Adipocyte (in vitro differentiated cells): ENCODE measurements at places on chromosomes 4 and X.

GRCh38 chrX:39625810-39626209 is 471.9 kb downstream of the BCOR start:
- DNase-seq = no peak

GRCh38 chrX:130103605-130104004 is 6.7 kb downstream of the ELF4 start:
- DNase-seq = no peak

DNA sequence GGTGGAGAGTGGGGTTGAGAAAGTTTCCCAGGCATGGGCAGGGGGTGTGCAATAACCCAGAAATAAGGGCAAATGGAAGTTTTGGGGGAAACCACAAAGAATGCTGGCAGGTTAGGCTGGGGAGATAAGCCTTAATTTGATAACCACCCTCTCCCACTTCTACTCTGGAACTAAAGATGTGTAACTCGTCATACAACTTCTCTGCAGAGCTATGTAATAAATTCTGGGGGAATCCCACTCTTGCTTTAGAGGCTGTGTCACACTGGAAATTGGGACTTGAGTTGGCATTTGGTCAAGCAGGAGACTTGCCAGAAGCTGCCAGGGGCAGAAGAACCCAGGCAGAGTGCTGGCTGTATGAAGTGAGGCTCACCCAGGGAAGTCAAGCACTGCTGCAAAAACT is 170.9 kb upstream of the CPEB2 start:
- no peak for DNase-seq

DNA sequence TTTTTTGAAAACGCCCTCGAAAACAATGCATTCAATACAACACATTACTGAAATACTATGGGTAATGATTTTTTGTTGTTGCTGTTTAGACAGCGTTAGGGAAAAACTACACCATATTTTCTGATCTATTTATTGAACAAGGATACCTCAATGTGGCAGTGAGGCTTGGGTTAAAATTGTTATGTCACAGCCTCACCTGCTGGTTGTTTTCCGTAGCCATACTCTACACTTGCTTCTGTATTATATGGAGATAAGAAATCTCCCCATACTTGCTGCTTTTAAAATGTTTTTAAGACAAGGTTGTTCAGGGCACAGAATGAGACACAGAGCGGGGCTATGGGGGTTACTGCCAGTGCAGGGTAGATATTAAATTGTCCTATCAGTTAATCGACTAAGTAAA is 221.6 kb upstream of the FTHL17 start:
- no peak for DNase-seq

DNA sequence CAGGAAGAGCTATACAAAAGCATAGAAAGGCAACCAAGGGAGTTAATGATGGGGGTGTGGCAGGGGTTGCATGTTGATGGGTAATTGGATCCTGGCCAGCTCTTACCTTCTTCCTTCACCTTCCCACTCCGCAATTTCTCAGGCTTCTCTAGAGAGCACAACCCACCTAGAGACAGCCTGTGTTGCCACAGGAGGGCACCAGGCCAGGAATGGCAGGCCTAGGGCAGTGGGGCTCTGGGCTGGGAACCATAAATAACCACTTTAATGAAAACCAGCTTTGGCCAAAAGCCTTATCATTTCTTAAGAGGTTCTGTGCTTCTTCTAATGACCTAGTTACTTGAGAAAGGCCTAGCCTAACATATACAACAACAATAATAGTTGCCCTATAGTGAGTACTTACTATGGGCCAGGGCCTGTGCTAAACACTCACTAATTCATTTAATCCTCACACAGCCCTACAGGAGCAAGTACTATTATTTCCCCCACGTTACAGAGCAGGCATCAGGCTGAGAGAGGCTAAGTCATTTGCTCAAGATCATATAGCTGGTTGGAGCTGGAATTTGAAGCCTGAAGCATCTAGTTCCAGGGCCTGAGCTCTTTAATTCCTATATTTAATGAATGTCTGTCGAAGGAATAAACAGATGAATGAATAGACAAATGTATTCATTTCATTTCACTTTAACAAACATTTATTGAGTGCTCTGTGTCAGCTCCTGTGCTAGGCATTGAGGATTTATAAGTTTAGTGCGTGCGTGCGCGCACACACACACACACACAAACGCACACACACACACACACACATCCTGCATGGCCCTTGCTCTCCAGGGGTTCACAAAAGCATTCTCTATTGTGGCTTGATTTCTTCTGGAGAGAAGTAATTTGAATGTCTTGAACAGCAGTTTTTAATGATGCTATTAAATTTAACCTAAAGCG is 66.8 kb downstream of the RTL9 start:
- DNase-seq = peak; percentile 56

DNA sequence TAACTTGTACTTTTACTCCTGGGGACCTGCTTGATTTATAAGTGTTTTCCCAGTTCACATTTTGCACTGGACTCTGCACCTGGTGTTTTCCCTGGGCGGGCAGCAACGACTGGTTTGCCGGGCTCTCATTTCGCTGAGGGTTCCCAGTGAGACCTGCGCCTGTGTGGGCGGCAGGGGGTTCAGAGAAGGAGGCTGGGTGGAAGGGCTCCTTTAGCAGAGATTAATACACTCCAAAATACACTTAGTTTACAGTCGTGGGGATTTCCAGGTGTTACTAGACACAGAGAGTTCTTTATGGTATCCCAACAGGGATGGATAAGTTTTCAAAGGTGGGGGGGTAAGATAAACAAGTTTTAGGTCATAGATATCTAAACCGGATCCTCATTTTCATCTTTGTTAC is 53.0 kb upstream of the SHISA3 start:
- DNase-seq = no peak

DNA sequence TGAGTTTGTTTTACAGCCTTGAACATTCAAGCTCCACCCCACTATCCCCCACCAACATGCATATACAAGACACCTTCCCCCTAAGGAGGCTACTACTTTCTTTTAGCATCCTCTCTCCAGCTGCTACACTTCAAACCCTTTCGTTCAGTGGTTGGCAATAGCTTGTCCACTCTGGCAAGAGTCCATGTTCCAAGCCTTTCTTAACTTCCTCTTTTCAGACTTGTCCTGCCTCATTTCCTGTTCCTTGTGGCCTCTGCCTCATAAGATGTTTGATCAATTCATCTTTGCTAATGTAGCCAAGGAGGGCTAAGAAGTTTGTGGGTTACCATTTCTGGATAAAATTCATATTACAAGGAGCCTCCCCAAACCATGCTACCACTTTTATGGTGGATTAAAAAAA is 20.8 kb upstream of the ZCCHC12 start:
- DNase-seq = no peak

- DNase-seq = peak; percentile 35
These were observed 10.4 kb upstream of the FAM13A start for GRCh38 chr4:89067417-89067816.

GRCh38 chr4:18366892-18367291 is 345.3 kb upstream of the LCORL start:
- peak; percentile 71 for DNase-seq

DNA sequence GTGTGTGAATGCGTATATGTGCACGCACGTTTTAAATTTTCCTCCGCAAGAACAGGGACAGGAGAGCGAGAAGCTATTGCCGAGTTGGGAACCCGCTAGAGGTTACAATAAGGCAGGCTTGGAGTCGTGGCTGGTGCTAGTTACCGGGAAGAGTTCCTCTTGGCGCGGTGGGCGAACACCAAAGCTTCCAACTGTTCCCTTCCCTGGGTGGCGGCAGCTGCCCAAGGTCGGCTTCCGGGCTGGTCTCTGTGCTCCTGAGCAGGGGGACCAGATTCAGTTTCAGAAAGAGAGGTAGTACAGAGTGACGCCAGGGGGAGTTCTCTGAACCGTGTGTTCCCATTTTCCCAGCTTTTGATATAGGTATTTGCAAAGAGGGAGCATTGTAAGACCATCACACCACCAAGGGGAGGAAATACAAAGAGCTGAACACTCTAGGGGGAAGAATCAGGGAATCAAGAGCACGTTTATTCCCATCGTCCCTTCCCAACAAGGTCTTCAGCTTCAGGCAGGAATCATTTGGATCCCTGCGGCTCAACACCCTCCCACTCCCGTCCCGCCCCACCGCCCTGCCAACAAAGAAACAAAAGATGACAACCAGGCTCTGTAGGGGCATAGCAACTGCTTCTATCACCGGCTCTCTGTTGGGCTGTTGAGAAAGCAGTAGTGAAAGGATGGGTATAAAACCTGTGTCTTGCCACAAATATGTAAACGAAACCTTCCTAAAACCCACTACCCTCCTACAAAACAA is 113.6 kb upstream of the TEX13C start:
- no peak for DNase-seq

- no peak for DNase-seq
These were observed 735.3 kb downstream of the PCDH18 start for GRCh38 chr4:136796953-136797352.

DNA sequence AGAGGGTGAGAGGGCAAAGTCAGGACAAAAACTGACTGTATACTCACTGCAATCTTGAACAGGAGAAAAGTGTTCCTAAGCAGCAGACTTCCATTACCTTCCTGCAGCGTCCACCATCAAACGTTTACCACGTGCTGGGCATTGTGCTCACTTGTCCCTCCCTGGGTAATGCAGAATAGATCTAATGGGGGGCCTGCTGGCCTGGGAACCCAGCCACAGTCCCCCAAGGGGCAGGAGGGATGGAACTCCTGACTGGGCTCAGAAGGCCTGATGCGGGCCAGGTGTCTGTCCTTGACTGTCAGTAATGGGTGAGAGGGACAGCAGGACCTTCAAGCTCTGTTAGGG is 37.6 kb upstream of the FAM156A start:
- no peak for DNase-seq

DNA sequence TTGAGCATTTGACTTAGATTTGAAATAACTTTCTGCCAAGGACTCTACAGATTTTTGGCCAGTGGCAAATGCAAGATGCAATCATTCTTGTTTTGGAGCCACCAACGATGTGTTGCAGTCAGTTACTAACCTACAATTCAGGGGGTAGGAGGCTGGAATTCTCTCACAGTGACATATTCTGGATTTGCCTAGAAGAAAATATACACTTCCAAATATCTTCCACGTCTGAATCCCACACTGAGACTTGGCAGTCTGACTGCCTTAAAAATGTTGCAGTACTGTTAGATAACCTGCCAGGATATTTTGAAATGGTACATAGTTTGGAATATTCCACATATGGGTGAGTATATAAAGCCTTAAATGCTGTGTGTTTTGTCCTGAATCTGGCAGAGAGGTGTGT is 27.6 kb upstream of the AGTR2 start:
- DNase-seq = no peak

DNA sequence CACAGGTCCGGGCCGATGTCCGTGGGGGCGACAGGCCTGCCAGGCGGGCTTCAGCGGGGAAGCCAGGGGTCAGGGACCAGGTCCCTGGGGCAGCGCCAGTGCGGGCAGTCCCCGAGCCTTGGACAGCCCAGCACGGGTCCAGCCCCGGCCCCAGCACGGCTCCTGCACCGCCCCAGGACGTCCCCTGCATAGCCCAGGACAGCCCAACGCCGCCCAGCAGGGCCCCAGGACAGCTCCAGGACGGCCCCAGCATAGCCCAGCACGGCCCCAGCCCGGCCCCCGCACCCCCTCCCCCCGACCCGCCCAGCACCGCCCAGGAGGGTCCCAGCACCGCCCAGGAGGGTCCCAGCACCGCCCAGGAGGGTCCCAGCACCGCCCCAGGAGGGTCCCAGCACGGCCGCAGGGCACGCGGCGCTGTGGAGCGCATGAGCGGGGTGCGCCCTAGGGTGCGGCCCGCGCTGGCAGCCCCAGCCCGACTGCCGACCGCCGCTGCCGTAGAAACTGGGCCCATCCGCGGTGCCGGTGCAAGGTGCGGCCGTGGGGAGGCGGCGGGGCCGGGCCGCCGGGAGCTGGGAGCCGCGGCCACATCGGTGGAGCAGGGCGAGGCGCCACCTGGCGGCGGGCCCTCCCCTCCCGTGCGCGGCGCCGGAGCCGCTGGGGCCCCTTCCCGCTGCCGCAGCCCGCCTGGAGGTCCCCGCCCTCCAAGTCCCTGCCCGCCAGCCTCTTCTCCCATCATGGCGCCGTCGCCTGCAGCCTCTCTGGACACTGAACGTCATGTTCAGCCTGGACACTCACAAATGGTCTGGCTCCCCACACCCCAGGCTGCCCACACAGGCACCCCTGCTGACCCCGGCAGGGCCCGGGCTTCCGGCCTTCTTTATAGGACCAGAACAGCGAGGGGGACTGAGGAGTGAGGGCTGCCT is 106.8 kb upstream of the NKX1-1 start:
- DNase-seq = peak; percentile 38

GRCh38 chr4:152499344-152499743 is 36.5 kb downstream of the FBXW7 start:
- DNase-seq = no peak

- DNase-seq = peak; percentile 58
These were observed 408.9 kb upstream of the CTSO start for GRCh38 chr4:156362581-156362980.
